Keratinocyte (primary cell): ENCODE measurements at places on chromosomes 3 and 15. TPM values are rescaled to one million over a fixed set of nuclear protein-coding genes. Genes with fewer than 3 reads are reported as not detected.

The EIF4E3 gene
- polyA plus RNA-seq = 0.79 to 3.7 TPM (median 2.2 TPM) in 3 replicates

The RCN2 gene
- polyA plus RNA-seq = 52.6 to 118 TPM (median 59.6 TPM) in 3 replicates

The AGBL1 gene
- polyA plus RNA-seq = not detected in 3 replicates

The SLC15A2 gene
- 1.6 to 3.4 TPM (median 2.6 TPM) in 3 replicates for polyA plus RNA-seq

The TRPM1 gene
- polyA plus RNA-seq = 0.17 to 0.18 TPM in 2 of 3 replicates, not detected in the other

The SLC2A2 gene
- polyA plus RNA-seq = not detected in 3 replicates

The UCN2 gene
- 5.7 to 10.0 TPM (median 6.3 TPM) in 3 replicates for polyA plus RNA-seq

The FAM107A gene
- polyA plus RNA-seq = not detected in 3 replicates

The ESYT3 gene
- polyA plus RNA-seq = 0.49 to 0.63 TPM (median 0.62 TPM) in 3 replicates
